ENCODE measurements at places on chromosomes 6 and 20. TPM values are rescaled to one million over a fixed set of nuclear protein-coding genes. Genes with fewer than 3 reads are reported as not detected.

DNA sequence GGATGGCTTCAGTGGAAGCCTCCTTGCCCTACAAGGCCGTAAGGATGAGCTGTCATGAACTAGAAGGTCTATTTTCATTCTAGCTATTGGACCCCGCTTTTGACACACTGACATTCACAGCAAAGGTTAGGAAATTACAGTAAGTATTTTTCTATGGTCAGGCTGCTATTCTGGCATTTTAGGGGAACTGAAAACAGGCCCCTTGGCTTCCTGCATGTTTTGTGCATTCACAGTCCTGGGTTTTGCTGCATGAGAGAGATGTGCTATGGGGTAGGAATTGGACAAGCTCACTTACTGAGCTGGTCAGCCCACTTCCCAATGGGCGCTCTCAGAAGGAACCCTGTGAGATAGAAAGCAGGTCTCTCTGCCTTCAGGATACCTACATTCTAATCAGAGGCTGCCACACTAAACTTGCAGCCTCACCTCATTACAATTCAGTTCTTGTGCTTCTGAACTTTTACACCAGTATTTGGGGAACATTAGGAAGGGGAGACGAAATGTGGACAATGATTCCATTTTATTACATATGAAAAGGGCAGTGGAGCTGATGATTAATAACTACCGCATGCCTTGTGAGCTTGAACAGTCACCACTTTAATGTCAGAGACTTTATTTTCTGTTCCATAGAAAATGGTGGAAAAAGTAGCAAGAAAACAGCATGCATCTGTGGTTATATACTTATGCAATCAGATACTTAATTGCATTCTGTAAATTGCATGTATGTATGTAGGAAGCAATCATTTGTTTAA, 86.6 kb upstream of the TAB2 start:
- H3K27ac ChIP-seq, result no peak overlapping the region
- H3K4me3 ChIP-seq, result no peak overlapping the region
- no peaks in the 10 kb centered on the region for H3K27me3 ChIP-seq
- H3K36me3 ChIP-seq, result no peaks in the 10 kb centered on the region
- no peak for DNase-seq

GRCh38 chr20:64158346-64159285, 5.6 kb upstream of the MYT1 start:
- H3K27ac ChIP-seq, result no peak overlapping the region
- H3K36me3 ChIP-seq, result no peaks in the 10 kb centered on the region
- H3K4me1 ChIP-seq, result peaks cover 1% of the 10 kb centered on the region
- H3K4me3 ChIP-seq, result no peak overlapping the region
- H3K27me3 ChIP-seq, result peaks cover 40% of the 10 kb centered on the region
- no peak for DNase-seq

Gene LPA
- not detected for total RNA-seq

Gene LIN28B
- total RNA-seq, result not detected

Gene SIRPB2
- not detected for total RNA-seq

GRCh38 chr6:43489277-43490072, 12.1 kb downstream of the TJAP1 start:
- H3K4me3 ChIP-seq, result no peak overlapping the region
- H3K4me1 ChIP-seq, result peaks cover 14% of the 10 kb centered on the region
- peaks cover 4% of the 10 kb centered on the region for H3K36me3 ChIP-seq
- no peak for DNase-seq

DNA sequence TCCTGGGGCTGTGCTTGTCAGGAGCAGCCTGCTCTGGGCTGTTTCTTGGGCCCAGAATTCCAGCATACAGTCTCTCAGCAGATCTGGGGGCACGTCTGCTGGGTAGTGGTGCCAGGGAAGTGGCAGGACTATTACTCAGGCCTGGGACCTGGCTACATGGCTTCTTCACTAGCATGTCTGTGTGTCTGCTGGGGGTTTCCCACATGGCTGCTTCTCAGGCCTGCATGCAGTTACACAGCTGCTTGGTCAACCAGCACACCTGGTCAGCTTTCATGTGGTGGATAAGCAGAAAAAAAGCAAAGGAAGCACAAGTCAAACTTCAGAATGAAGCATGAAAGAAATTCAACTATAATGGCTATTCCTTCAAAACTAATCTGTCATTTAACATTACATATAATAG, 316.2 kb upstream of the NOX3 start:
- H3K27ac ChIP-seq, result no peak overlapping the region
- no peak for DNase-seq

DNA sequence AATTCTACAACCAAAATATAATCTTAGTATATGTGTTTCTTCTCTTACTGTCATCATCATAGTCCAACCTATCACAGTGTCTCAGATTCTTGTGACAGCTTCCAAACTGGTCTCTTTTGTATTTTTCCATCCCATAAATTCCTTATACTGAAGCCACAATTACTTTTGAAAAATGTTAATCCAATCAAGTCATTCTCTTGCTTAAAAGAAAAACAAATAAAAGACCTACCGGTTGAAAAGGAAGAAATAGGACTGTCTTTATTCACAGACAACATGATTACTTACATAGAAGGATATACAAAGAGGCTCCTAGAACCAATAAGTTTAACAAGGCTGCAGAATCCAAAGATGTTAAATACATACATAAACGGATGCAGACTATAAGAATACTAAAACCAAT, 339.9 kb downstream of the RNGTT start:
- H3K27me3 ChIP-seq, result no peaks in the 10 kb centered on the region
- no peak overlapping the region for H3K27ac ChIP-seq
- no peaks in the 10 kb centered on the region for H3K36me3 ChIP-seq
- H3K4me1 ChIP-seq, result no peaks in the 10 kb centered on the region
- H3K4me3 ChIP-seq, result no peak overlapping the region

- no peak for DNase-seq
- H3K27me3 ChIP-seq, result peaks cover 22% of the 10 kb centered on the region
- no peaks in the 10 kb centered on the region for H3K4me1 ChIP-seq
- H3K4me3 ChIP-seq, result no peak overlapping the region
- no peaks in the 10 kb centered on the region for H3K36me3 ChIP-seq
- no peak overlapping the region for H3K27ac ChIP-seq
Measured at GRCh38 chr6:168106633-168107005, 27.6 kb upstream of the FRMD1 start.

- H3K4me1 ChIP-seq, result peaks cover 48% of the 10 kb centered on the region
- peaks cover 17% of the 10 kb centered on the region for H3K36me3 ChIP-seq
- no peak overlapping the region for H3K4me3 ChIP-seq
- no peaks in the 10 kb centered on the region for H3K27me3 ChIP-seq
Measured at GRCh38 chr20:1334370-1334731, 5.4 kb upstream of the SDCBP2 start.

GRCh38 chr20:2418388-2418787, 37.7 kb downstream of the TGM6 start:
- H3K4me3 ChIP-seq, result no peak overlapping the region
- no peak overlapping the region for H3K27ac ChIP-seq
- H3K27me3 ChIP-seq, result peaks cover 14% of the 10 kb centered on the region
- no peak for DNase-seq
- no peaks in the 10 kb centered on the region for H3K36me3 ChIP-seq

Gene PLG
- total RNA-seq, result not detected

DNA sequence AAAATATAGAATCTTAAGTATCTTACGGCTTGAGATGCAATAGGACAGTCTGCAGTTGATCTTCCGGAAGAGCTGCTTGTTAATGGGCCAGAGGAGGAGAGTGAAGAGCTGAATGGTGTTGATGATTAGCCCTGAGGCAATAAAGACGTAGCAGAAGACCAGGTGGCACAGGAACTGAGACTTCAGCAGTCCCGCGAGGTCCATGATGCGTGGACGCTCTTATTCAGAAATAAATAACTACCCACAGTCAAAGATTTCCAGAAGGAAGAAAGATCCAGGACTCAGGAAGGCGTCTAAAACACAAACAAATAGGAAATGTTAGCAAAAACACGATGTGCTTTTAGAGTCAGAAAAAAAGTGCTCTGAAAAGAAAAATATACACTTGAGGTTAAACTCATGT, 41.9 kb downstream of the AGPAT4 start:
- H3K4me3 ChIP-seq, result no peak overlapping the region
- peaks cover 24% of the 10 kb centered on the region for H3K36me3 ChIP-seq
- peaks cover 38% of the 10 kb centered on the region for H3K4me1 ChIP-seq
- DNase-seq, result no peak

Gene SMLR1
- total RNA-seq, result not detected

GRCh38 chr6:164185471-164185871, 771.0 kb downstream of the QKI start:
- no peak overlapping the region for H3K4me3 ChIP-seq
- no peaks in the 10 kb centered on the region for H3K36me3 ChIP-seq
- H3K27ac ChIP-seq, result no peak overlapping the region
- no peaks in the 10 kb centered on the region for H3K27me3 ChIP-seq

DNA sequence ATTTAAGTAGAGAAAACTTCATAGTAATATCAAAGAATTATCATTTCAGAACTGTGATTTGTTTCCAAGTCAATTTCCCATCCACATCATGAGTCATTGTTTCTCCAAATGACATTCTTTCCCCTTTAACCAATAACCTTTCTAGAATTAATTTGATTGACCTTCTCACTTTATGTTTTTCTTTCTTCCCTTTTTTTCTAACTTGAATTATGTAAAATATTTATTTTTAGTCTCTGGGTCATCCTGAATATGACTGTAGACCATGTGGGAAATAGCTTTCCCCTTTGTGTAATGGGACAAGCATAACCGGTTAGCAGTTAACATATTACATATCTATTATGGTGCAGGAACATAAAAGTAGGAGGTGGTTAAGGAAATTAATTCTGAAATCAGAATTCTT, 291.1 kb downstream of the GJA1 start:
- no peaks in the 10 kb centered on the region for H3K36me3 ChIP-seq
- no peak overlapping the region for H3K27ac ChIP-seq
- H3K4me3 ChIP-seq, result no peak overlapping the region
- no peak for DNase-seq
- H3K27me3 ChIP-seq, result no peaks in the 10 kb centered on the region

DNA sequence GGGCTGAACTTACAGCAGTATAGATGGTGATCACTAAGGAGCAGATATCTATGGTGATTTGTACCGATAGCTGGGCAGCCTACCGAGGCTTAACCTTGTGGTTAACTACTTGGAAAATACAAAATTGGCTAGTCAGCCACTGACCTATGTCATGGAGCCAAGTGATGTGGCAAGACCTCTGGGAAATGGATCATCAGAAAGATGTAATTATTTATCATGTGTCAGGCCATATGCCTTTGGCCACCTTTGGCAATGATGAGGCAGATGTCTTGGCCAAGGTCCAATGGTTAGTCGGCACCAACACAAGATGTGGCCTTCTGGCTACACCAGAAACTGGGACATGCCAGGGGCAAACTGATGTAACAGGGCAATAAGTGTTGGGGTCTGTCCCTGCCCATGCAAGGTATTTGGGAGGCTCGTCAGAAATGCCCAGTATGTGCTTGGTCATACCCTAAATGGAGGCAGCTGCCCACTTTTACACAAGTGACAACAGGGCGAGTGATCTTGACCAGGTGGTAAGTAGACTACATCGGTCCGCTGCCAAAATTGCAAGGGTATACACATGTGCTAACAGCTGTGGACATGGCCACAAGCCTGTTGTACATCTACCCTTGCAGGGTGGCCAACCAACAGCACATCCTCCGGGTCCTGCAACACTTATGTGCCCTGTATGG, 30.1 kb downstream of the HDDC2 start:
- no peak overlapping the region for H3K27ac ChIP-seq
- DNase-seq, result no peak
- no peaks in the 10 kb centered on the region for H3K27me3 ChIP-seq
- peaks cover 38% of the 10 kb centered on the region for H3K36me3 ChIP-seq
- H3K4me1 ChIP-seq, result no peaks in the 10 kb centered on the region
- H3K4me3 ChIP-seq, result no peak overlapping the region

- DNase-seq, result no peak
- H3K27ac ChIP-seq, result no peak overlapping the region
- H3K4me1 ChIP-seq, result peaks cover 57% of the 10 kb centered on the region
- H3K36me3 ChIP-seq, result peaks cover 39% of the 10 kb centered on the region
Measured at GRCh38 chr6:158043008-158043407, 61.3 kb downstream of the SYNJ2 start.

DNA sequence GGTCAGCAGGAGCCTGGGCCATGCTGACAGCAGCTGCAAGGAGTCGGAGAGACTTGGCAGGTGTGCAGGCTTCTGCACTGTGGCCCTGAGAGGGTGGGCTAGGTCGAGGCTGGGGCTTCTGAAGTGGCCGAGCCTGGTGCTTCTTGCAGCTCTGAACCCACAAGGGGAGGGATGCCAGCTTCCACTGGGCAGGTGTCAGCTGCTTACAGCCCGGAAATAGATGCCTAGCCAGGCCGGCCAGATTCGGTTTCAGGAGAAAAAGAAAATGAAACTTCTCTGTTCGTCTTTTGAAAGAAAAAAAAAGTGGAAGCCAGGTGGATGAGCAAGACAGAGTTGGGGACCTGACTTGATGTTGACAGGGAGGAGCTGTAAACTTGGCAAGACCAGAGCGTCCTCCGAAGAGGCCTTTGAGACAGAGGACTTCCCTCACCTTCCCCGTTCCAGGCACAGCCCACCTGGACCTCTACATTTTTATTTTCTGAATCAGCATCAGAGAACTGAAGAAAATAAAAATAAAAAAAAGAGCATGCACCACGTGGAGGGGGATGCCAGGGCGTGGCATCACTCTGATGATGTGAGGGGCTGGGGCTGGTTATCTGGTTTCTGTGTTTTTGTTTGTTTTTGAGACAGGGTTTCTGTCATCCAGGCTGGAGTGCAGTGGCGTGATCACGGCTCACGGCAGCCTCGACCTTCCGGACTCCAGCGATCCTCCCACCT, at the start of gene ZBP1:
TSS of gene ZBP1 (minus strand) at position 153 of the 717 bp plus-strand sequence. CDS start at position 22, 131 bp downstream.
- peak; percentile 75 for DNase-seq
- H3K27me3 ChIP-seq, result peaks cover 7% of the 10 kb centered on the region
- peak within 1 kb of the TSS; percentile 65 for H3K4me3 ChIP-seq
- H3K4me1 ChIP-seq, result peaks cover 58% of the 10 kb centered on the region
- peaks cover 15% of the 10 kb centered on the region for H3K36me3 ChIP-seq

DNA sequence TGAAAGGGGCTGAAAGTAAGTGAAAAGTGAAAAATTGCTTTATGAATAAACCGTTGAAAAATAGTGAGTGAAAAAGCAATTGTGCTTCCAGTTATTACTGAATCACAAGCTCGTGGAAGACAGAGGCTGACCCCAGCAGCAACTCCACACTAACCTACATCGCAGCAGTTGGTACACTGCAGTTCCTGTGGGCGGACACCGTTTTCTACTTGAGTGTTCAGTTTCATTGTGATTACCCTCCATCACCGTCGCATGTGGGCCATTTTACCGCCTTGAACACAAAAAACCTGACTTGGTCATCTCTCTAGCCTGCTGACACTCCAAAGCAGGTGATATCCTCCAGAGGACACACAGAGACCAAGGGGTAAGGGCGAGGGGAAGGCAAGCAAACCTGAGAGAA, 28.4 kb downstream of the PRDM1 start:
- H3K4me3 ChIP-seq, result peak overlapping the region; percentile 38
- H3K36me3 ChIP-seq, result peaks cover 3% of the 10 kb centered on the region
- H3K27me3 ChIP-seq, result peaks cover 26% of the 10 kb centered on the region

Data from activated CD4-positive, alpha-beta T cell treated with anti-CD3 and anti-CD28 coated beads for 36 hours (primary cell).